ENCODE measurements at places on chromosomes 1 and 21.
A peak's percentile ranks its signal among the peaks of the same experiment; 100 is the strongest.

GRCh38 chr1:237119091-237119490, 77.1 kb downstream of the RYR2 start:
- DNase-seq, result no peak

GRCh38 chr1:18413541-18414305, 67.0 kb upstream of the KLHDC7A start:
- no peak for DNase-seq

- DNase-seq, result no peak
Observed at GRCh38 chr21:34078915-34079314, 5.5 kb downstream of the MRPS6 start.

GRCh38 chr1:216919060-216919970, 196.1 kb upstream of the ESRRG start:
- DNase-seq, result no peak

DNA sequence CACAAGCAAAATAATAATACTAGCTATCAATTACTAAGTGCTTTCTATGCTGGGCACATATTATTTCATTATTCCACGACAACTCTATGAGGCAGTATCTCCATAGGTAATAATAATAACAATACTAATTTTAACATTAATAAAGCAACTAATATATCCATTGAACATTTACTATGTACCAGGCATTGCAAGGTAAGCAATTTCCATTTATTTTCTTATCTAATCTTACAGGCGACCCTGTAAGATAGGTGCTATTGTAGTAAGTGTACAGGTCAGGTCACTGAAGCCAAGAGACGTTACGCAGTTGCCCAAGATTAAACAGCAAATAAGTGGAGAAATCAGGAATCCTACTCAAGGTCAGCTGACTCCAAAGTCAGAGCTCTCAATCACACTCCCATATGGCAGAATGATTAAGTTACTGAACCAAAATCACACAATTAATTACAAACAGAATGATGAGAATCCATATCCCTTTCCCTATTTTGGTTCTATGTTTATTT, 198.4 kb downstream of the SLC45A1 start:
- DNase-seq, result no peak

- DNase-seq, result no peak
Observed at GRCh38 chr1:187336441-187337168, 507.9 kb downstream of the PLA2G4A start.

DNA sequence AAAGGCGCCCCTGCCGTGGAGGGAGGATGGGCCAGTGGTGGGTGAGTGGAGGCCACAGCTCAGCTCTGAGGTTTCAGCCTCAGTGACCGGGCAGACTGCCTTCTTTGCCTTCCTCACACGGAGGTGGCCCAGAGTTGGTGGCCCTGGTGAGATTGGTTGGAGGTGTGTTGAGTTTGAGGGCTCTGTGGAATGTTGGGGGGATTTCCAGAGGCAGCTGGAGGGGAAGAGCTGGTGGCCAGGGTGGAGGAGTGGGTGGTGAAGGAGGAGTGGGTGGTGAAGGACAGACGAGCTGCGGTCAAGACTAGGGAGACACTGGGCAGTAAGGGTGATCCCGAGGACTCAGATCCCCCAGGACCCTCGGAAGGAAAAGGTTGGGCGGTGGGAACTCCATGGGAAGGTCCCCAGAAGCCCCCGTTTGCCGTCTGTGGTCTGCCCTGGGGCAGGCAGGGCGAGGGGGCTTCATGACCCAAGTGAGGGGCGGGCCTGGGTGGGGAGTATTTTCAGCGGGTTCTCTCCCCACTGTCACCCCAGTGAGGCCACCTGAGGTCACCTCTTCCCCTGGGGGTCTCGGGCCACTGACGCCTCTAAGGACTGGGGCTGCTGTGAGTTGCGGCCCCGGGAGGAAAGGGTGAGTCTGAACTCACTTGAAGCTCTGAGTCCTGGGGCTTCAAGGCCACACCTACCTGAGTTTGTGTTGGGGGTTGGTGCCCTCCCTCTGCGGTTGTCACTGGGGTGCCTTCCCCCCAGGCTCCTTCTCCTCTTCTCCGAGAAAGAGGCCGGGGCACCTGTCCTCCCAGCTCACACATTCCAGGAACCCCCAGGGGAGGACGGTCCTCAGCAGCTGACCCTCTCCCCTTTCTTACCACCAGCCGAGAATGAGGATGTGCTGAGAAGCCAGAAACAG, 22.7 kb upstream of the PIK3CD start:
- DNase-seq, result peak; percentile 82

DNA sequence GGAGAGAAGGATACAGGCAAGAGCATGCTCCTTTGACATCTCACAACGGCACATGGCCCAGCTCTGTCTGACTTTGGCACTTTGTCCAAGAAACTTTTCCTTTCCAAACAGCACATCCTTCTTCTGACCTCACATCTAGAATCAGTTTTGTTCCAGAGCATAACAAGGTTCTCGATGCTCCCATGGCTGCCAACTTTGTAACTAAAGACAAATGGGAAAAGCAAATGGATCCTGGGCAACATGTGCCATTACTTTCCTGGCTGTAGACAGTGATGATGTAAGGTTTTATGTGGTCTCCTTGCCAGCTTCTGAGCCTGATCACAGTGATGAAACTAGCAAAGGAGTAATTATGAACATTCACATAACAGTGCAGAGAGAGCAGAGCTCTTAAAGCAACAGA, 171.8 kb upstream of the C1orf87 start:
- no peak for DNase-seq

GRCh38 chr1:2231532-2232254, 3.6 kb downstream of the SKI start:
- peak; percentile 86 for DNase-seq

DNA sequence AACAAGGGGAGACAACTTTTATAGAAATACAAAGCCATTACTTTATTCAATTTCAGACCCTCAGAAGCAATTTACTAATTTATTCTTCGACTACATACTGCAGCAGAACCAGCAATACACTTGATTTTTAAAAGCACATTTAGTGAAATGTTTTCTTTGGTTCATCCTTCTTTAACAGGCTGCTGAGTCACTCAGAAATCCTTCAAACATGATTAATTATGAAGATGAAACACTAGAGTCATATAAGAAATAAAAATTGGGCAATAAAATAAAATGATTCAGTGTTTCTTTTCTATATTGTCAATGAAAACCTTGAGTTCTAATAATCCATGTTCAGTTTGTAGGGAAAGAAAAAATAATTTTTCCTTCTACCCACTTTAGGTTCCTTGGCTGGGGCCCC, 47.0 kb downstream of the CHML start:
- no peak for DNase-seq

DNA sequence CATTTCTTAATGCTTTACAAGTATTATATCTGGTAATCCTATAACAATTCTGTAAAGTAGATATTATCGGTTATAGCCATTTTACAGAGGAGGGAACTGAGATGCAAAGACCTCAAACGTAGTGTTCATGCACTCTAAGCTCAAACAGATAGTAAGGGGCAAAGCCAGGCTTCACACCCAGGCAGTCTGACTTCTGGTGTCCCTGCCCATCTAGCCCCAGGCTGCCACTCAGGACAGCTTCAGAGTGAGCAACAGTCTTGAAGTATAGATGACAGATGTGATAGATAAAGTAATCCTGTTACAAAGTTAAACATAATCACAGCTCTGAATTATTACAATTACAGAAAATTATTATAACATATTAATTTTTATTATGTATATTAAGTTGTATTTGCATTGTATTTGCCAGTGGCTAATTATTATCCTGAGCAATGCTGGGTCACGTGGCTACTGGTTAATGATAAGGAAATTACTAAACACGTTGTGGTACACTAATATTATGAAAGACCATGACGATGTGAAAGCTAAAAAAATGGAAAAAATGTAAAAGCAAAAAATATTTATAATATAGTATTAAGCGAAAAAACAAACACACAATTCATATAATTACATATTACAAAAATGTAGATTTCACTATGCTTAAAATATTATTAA, 6.1 kb upstream of the TRAF3IP3 start:
- no peak for DNase-seq

DNA sequence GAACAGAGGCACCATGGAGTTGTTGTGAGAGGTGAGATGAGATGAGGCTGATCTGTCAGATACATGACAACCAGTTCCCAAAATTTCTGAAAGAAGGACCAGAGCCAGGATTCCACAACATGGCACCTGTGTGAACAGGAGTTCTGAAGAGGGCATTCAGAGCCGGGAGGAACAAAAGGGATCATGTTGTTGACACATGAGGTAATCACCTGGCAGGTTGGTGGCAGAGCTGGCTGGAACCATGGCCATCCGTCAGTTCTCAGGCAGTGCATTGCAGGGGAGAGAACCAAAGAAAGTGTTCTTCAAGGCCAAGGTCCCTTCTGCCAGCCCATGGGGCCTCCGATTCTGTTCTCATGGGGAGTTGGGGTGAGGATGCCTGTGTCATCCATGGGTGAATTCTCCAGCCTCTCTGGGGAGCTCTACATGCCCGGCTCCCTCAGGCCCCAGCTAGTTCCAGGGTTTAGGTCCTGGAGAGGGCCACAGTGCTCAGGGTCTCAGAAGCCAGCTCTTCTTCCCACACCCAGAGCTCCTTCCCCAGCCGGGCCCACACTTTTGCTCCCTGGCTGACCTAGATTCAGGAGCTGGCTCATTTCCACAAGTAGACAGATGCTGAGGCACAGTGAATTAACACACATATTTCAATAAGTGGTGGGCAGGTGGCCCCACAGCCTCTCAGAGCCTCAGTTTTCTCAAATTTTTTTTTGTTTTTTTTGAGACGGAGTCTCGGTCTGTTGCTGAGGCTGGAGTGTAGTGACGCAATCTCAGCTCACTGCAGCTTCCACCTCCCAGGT, 49.1 kb upstream of the CTPS1 start:
- no peak for DNase-seq

DNA sequence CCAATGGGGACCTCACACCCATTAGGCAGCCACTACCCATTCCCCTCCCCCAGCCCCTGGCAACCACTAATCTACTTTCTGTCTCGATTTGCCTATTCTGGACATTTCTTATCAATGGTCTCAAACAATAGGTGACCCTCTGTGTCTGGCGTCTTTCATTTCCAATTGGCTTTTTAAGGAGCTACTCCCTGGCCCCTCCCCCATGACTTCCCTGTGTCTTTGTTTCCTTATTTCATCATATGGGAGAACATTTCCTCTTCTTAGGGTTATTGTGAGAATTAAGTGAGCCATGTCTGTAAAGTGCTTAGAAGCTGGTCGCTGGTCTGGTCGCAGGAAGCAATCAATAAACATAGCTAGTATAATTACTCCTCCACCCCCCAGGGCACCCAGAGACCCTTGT, 80.9 kb downstream of the SPSB1 start:
- DNase-seq, result no peak

DNA sequence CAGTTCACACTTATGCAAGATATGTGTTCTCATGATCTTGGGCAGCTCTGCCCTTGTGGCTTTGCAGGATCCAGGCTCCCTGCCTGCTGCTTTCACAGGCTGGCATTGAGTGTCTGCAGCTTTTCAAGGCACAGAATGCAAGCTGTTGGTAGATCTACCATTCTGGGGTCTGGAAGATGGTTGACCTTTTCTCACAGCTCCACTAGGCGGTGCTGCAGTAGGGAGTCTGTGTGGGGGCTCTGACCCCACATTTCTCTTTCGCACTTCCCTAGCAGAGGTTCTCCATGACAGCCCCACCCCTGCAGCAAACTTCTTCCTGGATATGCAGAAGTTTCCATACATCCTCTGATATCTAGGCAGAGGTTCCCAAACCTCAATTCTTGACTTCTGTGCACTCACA, 500.5 kb downstream of the BRINP3 start:
- DNase-seq, result no peak

DNA sequence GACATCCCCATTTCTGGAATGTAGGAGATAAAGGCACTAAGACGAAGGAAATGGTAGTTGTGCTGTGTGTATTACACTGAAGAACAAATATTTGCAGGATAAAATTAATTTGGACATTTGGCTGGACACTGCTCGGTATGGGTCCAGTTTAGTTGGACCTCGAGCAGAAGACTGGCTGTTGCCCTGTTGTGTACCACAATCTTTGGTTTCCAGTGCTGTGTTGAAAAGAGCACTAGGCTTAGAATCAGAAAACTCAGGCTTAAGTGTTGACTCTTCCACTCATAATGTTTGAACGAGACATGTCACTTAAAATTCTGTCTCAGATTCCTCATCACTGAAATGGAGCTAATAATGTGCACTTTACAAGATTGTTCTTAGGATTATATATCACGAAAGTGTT, 1.2 kb upstream of the ARPC5 start:
- DNase-seq, result no peak

GRCh38 chr1:67190942-67191341, 24.7 kb downstream of the IL23R start:
- no peak for DNase-seq

GRCh38 chr1:89954401-89954800, 40.5 kb upstream of the ZNF326 start:
- no peak for DNase-seq

DNA sequence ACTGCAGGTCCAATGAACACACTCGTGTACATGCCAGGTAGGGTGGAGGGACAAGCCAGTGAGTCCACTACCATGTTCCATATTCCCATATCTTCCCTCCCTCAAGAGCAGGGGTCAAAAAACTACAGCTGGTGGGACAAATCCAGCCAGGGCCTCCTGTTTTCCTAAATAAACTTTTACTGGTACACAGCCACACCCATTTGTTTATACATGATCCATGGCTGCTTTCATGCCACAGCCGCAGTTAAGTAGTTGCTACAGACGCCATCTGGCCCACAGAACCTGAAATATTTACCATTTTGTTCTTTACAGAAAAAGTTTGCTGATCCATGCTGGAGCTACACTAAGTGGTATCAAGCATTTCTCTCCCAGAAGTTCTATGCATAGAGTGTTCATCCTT, 42.4 kb downstream of the CASQ2 start:
- no peak for DNase-seq

DNA sequence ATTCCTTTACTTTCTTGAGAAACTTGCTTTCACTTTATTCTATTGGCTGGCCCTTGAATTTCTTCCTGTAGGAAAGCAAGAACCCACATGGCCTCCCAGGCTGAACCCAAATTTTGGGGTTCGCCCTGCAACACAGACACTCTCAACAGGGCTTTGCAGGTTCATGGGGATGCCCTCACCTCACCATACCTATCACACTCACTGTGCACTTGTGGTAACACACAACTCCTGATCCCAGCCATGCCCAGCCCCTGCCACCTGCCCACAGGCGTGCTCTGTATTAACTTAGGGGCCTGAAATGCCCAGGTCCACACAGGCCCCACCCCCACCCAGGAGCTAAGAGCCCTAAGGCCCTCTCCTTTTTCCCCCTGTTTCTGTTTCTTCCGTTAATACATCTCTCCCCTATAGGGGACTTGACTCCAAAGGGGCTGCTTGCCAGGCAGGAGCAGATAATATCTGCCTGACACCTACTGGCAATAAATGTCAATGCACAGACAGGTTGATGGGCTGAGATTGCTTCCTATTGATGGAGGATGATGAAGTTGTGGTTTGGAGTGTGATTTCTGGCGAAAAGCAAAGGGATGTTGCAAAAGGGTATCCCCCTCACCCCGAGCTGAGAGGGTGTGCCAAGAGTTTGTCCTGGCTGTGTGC, 171.5 kb downstream of the AJAP1 start:
- DNase-seq, result no peak

GRCh38 chr1:66415866-66416265, 118.1 kb upstream of the SGIP1 start:
- DNase-seq, result no peak

DNA sequence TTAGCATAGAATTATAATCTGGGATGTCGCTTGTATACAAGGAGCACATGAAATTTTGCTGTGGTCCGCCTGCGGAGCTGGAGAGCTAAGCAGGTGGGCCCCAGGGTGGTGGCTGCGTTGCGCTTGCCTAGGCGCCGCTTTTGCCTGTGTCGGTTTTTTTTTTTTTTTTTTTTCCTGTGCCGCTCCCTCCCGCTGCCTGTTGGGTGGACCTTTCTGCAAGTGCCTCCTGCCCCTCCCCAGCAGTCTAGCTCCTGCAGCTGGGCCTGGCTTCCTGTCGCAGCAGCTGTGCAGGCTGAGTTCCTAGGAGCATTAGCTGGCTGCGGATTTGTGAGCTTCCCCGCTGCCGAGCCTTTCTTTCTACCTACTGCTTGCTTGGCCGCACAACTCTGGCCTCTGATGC, 20.6 kb downstream of the PYHIN1 start:
- DNase-seq, result no peak

Data from activated T-cell treated with anti-CD3 and anti-CD28 coated beads, Interleukin-2, amount 50 U/mL, for 48 hours (primary cell).